SJSA1 (cell line): ENCODE measurements at places on chromosomes 7 and 10. TPM values are rescaled to one million over a fixed set of nuclear protein-coding genes. Genes with fewer than 3 reads are reported as not detected.

The TMEM196 gene
- total RNA-seq = not detected in 2 replicates

DNA sequence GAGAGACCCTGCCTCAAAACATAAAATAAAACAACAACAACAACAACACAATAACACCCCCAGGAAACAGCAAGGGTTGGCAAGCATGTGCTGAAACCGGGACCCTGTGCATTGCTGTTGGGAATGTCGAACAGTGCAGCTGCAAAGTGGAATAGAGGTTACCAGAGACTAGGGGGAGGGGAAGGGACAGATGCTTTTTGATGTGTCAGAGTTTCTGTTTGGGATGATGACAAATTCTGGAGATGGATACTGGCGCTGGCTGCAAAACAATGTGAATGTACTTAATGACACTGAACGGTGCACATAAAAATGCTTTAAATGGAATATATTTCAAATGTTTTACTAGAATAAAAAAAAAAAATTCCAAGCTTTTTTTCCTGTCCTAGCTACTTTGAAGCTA is 241.8 kb downstream of the TEX36 start:
- no peak overlapping the region for H3K4me3 ChIP-seq
- H3K36me3 ChIP-seq = no peaks in the 10 kb centered on the region
- no peak for DNase-seq
- 0 out of 2 replicates have a peak, but pooled peaks cover 3% of the 10 kb centered on the region for H3K4me1 ChIP-seq
- 0 out of 2 replicates have a peak, but pooled peaks cover 2% of the 10 kb centered on the region for H3K27me3 ChIP-seq

GRCh38 chr10:49034925-49035324 is 80.4 kb downstream of the VSTM4 start:
- H3K27ac ChIP-seq = no peak overlapping the region
- DNase-seq = no peak
- H3K4me1 ChIP-seq = no peaks in the 10 kb centered on the region

DNA sequence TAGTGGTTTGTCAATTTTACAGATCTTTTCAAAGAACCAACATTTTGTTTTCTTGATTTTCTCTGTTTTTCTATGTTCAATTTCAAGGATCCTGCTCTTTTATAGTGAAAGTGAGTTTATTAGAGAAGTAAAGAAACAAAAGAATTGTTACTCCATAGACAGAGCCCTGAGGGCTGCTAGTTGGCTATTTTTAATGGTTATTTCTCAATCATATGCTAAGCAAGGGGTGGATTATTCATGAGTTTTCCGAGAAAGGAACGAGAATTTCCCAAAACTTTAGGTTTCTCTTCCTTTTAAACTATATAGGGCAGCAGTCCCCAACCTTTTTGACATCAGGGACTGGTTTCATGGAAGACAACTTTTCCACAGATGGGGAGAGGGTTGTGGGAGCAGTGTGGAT is 165.0 kb downstream of the CCSER2 start:
- H3K36me3 ChIP-seq = no peaks in the 10 kb centered on the region
- peaks cover 19% of the 10 kb centered on the region for H3K4me1 ChIP-seq
- H3K4me3 ChIP-seq = no peak overlapping the region
- H3K27ac ChIP-seq = no peak overlapping the region
- H3K27me3 ChIP-seq = no peaks in the 10 kb centered on the region
- DNase-seq = no peak

The C10orf143 gene
- 0.16 TPM in 1 of 2 replicates, not detected in the other for total RNA-seq

The SUN3 gene
- total RNA-seq = 17.0 and 24.4 TPM in 2 replicates

DNA sequence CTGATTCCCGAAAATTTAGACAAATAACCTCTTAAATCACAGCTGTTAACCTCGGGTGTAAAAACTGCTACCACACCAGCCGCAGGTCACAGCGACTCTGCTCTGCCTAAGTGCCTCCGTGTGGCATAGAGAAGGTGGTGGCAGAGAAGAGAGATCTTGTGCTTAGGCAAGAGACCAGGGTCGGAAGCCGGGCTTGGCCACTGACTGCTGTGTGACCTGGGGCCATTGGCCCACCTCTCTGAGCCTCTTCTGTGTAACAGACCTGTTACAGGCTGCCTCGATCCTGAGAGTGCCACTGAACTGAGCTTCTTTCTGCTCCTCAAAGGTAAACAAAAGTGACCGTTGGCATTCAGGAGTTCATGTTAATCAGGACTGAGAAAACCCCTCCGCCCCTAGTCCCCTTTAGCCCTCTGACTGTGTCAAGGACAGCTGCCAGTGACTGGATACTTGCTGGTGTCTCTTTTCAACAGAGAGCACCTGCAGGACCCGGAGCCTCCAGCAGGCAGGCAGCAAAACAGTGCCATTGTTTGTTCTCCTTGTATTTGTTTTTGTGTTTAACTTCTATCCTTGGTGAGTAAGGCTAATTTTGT is 36.5 kb downstream of the ZMIZ1 start:
- no peak for DNase-seq
- no peaks in the 10 kb centered on the region for H3K27me3 ChIP-seq
- H3K36me3 ChIP-seq = peaks cover 36% of the 10 kb centered on the region
- H3K27ac ChIP-seq = no peak overlapping the region

The PRSS37 gene
- total RNA-seq = not detected in 2 replicates
